ENCODE measurements at places on chromosomes 12 and 14.

DNA sequence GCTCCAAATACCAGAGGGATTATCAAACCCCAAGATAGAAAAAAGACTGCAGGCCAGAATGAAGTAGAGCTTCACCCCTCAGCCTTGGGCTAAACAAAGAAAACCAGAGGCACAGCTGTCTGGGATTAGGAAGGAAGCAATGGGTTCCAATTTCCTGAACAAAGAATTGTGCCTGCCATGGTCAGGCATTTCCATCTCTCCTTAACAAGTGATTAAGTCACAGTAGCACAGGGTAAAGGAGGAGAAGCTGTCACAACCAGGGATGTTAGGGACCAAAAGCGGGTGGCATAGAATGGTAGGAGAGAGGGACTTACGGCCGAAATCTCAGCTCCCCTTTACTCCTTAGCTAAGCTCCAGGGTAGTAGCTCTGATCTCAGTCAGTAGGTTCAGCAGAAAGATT, 33.9 kb downstream of the SPTLC2 start:
- no peak for DNase-seq

GRCh38 chr12:6821591-6822425, at the start of gene GPR162:
Gene GPR162 (plus strand): TSS chr12:6821821. CDS start chr12:6823899, 2,078 bp downstream.
- no peak for DNase-seq

DNA sequence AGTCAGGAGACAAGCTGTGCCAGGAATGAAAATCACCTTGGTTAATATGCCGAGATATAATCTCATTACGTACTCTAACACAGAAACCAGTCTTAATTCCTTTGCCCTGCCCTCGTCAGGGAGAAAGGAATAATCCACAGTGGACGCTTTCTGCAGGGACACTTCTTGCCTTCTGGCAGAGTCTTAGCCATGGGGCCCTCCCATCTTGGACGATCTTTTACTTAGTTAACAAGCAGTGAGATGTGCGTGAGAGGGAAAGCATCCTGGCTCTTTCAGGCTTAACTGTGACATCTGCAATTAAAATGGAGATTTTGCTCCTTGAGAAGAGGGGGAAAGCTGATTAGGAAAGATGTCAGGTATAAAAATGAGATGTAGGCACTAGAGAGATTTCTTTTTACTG, 246.4 kb downstream of the TMEM132C start:
- no peak for DNase-seq

- no peak for DNase-seq
Measured at GRCh38 chr12:47224563-47225133, 144.9 kb upstream of the AMIGO2 start.

DNA sequence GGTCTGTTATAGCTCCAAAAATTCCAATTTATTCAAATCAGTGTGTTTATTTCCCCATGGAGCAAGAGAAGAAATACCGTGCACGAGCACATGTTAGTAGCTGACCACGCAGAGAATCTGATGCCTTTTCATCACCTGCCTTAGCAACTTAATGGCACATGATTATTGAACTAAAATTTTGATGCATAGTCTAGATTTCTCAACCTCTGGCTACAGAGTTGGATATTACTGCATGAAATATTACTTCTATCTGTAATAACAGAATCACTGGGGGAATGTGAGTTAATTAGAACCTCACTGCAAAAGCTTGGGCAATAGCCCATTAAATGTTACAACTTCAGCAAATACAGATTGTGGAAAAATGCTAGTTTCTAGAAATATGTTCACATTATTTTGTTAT, 335.8 kb downstream of the FLRT2 start:
- no peak for DNase-seq

GRCh38 chr12:82817368-82817767, 130.7 kb downstream of the TMTC2 start:
- DNase-seq, result no peak

GRCh38 chr12:59698600-59698999, 102.8 kb downstream of the SLC16A7 start:
- no peak for DNase-seq

- no peak for DNase-seq
Measured at GRCh38 chr12:95126736-95127135, 53.3 kb upstream of the NR2C1 start.

DNA sequence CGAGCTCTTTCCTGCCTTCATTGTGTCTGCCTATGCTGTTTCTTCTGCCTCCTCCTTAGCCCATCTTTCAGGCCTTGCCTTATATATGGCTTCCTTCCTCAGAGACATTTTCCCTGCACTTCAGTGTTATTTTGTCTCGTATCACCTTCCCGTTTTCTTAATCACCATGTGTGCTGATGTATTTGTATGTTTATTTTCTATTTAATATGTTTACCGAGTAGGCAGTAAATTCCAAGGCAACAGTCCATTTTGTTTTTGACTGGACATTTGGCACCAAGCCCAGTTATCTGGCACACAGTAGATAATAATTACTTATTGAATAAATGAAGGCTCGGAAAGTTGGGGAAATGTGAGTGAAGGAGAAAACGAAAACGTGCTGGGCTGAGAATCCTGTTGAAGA, 4.6 kb upstream of the POU6F1 start:
- DNase-seq, result no peak

- peak; percentile 7 for DNase-seq
Measured at GRCh38 chr12:12560587-12561370, 1.9 kb downstream of the DUSP16 start.

GRCh38 chr12:66851134-66851533, 172.3 kb upstream of the GRIP1 start:
- no peak for DNase-seq

DNA sequence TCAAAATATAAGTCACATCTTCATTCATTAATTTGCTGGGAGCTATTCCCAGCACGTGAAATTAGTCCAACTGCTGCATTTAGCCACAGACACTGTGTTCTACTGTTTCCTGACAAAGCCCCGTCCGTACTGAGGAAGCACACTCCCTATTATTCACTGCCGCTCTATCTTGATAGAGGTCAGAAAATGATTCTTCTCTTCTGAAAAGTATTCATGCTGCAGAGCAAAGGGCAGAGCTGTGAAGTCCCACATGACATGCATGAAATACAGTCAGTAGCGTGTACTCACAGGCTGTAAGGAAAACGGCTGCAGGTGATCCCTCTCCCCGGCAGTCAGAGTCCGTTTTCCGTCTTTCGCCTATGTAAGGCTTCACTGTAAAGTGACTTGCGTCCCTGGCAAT, 302.5 kb upstream of the FKBP4 start:
- DNase-seq, result no peak

GRCh38 chr14:53963320-53964227, 6.9 kb upstream of the BMP4 start:
- DNase-seq, result no peak

DNA sequence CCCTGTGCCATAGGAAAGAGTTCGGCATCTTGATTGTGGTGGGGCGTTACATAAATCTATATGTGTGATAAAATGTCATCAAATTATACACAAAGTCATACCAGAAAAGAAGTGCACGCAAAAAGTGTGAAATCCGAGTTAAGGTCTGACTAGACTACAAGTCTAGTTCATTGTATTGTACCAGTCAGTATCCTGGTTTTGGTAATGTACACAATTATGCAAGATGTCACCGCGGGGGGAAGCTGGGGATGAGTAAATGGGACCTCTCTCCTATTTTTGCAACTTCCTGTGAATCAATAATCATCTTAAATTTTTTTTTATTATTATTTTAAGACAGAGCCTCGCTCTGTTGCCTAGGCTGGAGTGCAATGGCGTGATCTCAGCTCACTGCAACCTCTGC, 43.2 kb upstream of the BCL11B start:
- DNase-seq, result no peak

GRCh38 chr12:51051787-51052186, 3.7 kb downstream of the LETMD1 start:
- DNase-seq, result no peak

GRCh38 chr12:32558903-32559302, 120.2 kb upstream of the DNM1L start:
- DNase-seq, result no peak

- DNase-seq, result no peak
Measured at GRCh38 chr12:127268213-127268612, 998.8 kb upstream of the TMEM132C start.

DNA sequence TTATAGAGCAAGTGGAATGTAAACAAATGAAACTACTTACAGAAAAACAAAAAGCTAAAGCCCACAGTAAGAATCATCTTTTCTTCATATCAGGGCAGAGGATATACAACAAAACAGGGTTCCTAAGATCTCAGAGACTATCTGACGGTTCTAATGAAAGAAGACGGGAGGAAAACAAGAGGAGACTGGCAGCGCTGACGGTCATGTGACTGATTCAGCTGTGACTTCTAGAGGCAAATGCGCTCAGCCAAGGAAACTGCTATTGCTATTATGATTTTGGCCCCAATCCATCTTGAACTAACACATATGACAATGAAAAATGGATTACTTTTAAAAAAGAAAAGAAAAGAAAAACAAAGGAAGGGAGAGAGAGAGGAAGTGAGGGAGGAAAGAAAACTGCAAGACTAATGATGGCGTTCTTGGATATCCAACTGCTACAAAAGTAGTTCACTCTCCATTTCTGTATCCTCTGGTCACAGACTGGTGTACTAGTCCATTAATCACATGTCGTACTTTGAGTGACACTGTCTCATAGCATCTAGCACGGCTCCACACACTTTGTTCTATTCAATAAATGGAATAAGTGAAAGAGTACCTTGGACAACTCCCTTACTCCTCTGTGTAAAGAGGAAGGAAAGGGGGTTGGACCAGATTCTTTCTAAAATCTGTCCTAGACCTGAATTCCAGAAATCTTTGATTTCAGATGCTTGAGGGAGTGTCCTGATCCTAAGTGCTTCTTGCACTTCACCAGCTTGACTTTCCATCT, 119.3 kb downstream of the DAD1 start:
- no peak for DNase-seq

DNA sequence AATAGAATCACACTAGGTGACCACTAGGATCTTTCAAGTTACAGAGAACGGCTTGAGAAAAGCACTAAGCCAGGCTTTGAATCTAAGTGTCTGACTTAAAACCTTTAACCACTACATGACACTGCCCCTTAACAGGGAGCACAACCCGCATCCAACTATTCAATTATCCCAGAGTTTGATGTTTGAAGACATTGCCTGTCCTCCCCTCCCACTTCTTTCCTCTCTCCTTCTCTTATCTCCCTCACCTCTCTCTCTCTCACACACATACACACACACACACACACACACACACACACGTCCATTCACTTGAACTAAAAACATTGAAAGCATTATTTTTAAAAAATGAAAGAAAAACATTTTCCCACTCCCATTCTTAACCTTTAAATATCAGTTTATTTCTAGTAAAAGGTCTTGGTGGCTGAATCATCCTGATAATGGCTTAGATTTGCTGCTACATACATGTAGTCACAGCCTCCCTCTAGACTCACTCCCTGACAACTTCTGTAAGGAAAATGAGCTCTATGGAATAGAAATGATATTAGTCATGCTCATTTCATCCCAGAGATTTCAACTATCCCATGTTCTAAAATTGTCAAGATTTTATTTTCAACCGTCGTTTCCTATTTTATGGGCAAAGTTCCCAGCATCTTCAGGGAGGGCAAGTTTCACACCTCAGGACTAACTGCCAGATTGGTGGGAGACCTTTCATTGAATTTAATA, 53.5 kb upstream of the RAP1B start:
- no peak for DNase-seq

DNA sequence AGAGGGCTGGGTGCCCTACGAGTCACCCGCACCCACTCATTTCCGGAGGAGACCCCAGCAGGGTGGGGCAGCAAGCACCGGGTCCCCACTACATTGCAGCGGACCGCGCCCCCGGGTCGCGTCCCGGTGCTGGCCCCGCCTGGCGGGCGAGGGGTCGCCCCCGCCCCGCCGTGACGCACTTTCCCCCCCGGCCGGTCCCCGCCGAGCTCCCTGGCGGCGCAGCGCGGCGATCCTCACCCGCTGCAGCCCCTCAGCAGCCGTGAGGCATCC, 106.1 kb downstream of the PRICKLE1 start:
- no peak for DNase-seq

DNA sequence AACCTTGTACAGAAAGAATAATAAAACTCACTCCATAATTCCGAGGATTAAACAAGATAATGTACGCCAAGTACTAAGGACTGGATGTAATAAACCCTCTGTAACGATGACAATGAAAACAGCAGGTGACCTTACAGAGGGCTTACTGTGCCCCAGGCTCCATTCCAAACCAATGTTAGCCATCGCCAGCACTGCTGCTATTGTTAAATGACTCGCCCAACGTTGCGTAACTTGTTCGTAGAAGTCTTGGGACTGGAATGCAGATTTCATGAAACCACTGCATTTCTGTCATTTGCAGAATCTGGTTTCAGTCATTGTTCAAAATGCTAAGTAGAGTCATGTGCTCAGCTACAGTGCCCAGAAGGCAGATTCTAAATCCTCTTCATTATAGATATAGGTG, 728 bp upstream of the STON2 start:
- no peak for DNase-seq

- no peak for DNase-seq
Measured at GRCh38 chr12:75489187-75489586, 8.6 kb downstream of the GLIPR1 start.

GRCh38 chr12:7705846-7706245, 5.4 kb upstream of the DPPA3 start:
- no peak for DNase-seq

DNA sequence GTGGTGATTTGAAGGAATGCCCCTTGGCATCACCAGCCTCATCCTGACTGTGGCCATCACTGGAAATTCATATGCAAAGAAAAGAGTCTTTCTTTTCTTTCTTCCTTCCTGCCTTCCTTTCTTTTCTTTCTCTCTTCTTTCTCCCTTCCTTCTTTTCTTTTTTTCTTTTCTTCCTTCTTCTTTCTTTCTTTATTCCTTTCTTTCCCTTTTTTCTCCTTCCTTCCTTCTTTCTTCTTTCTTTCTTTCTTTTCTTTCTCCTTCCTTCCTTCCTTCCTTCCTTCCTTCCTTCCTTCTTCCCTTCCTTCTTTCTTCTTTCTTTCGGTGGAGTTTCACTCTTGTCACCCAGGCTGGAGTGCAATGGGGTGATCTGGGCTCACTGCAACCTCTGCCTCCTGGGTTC, 58.0 kb upstream of the TMEM132D start:
- DNase-seq, result no peak

GRCh38 chr14:70394674-70395306, 22.1 kb downstream of the SYNJ2BP start:
- no peak for DNase-seq

DNA sequence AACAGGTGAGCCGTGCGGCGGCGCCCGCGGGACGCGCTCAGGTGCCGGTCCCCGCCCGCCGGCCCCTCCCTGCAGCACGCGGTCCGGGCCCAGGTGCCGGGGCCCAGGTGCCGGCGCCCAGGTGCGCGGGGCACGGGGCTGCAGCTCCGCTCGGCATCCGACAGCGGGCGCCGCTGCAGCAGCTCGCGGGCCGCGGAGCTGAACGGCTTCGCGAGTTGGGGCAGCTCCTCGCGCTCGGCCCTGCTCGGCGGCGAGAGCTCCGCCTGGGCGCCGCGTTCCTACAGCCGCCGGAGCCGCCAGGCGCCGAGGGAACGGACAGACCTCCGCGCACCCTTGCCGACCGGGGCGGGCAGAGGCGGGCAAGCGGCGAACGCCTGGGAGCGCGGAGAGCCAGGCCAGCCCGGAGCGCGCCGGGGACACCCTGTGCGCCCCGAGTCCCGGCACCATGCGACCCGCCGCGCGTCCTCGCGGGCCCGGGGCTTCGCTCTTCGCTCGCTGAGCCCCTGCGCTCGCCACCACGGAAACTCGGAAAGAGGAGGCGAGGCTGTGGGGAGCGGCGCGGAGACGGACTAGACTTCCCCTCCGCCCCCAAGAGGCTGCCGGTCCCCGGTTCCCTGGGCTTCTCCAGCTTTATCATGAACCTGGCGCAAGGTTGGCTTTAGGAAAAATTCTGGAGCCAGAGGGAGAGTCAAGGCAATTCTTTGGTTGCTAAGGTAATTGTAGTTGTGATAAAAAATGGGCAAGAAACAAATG, at the start of gene RGS6:
RGS6 (plus strand) TSS at position 201 of the 753 bp plus-strand sequence.
- DNase-seq, result no peak
